ENCODE measurements at places on chromosomes 2 and 18.

GRCh38 chr2:208671284-208671683 is 264.7 kb downstream of the PTH2R start:
- no peak for DNase-seq

GRCh38 chr2:156346731-156347130 is 14.2 kb upstream of the NR4A2 start:
- DNase-seq: no peak

DNA sequence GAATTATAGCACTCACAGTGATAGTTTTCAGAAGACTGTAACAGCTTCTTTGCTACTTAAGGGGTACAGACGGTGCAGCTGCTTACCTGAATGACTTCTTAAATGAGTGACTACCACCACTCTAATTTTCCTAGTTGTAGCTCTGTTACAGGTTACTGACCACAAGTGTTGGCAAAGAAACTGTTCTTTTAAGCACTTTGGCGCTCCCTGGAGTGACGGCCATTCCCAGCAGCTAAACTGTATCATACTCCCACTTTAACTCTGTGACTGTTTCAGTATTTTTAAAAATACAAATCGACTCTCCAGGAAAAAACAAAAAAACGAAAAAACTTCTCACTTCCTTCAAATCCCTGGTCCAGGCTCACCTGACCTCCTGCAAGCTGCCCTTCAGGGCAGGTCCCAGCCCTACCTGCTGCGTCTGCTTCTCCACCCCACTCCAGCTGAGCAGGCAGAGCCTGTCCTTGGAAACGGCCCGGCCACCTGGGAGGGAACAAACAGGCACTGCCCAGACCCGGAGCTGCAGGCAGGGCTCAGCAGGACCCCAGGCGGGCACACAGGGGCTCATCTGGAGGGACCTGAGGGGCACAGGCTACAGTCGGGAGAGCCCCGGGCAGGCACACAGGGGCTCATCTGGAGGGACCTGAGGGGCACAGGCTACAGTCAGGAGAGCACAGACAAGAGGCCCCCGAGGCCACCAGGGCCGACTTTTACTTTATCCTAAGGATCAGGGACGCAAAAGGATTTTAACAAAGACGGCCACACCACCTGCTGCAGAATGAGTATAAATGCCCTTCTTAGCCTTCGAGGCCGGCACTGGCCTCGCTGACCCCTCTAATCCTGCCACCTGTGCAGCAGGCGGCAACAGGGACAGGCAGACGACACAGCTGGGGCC is 24.5 kb downstream of the SLC66A2 start:
- no peak for DNase-seq

DNA sequence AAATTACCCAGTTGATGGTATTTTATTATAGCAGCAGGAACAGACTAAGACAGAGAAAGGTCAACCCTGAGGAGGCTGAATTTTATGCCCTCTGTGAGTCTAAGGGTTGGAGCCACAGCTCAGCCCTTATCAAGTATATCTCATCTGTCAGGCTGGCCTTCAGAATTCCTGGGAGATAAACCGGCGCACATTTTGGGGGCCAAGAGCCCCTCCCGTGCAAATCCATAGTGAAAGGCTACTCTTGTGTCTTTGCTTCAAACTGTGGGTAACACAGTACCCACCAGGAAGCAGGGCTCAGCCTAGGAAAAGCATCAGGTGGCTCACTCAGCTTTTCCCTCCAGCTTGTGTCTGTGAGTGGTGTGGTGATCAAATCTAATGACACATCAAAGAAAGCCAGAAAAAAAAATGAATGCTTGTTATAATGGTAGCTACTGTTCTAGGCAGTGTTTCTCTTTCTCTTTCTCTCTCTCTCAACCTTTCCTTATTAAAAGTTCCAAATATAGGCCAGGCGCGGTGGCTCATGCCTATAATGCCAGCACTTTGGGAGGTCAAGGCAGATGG is 25.0 kb upstream of the ASXL2 start:
- DNase-seq: peak; percentile 17

DNA sequence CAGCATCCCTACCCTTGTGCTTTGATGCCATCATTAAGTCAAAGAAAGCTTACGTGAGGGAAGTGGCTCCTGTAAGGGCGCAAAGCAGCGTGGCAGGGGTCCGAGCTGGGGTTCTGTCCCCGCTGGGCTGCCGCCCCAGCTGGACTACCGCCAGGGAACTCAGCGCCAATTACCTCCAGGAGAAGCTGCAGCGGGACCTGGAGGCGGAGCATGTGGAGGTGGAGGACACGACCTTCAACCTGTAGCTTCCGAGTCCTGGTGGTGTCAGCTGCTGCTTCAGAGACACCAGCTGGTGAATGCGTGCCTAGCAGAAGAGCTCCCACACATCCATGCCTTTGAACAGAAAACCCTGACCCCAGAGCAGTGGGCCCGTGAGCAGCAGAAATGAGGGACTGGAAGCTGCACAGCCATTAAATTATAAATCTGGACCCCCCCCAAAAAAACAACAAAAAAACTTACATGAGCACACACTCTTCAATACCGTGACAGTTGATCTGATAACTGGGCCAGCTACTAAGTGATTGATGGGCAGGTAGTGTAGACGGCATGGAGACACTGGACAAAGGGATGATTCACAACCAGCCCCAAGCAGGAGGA is 20.1 kb upstream of the YES1 start:
- DNase-seq: no peak

DNA sequence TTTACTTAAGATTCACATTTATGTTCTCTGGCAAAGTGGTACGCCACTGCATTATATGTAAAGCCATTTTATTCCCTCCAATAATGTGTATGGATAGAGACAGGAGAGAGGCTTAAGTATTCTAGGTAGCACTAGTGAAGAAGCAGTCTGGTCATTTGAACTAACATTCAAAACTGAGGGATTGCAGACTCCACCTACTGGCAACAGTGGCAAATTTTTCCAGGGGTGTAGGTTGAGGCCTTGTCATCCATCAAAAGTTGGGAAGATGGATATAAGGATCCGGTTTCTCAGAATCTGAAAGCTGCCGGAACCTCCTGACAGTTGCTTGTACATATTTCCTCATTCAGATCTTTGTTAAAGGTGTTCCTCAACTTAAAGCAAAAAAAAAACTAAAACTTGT is 465.5 kb upstream of the FSHR start:
- DNase-seq: no peak

DNA sequence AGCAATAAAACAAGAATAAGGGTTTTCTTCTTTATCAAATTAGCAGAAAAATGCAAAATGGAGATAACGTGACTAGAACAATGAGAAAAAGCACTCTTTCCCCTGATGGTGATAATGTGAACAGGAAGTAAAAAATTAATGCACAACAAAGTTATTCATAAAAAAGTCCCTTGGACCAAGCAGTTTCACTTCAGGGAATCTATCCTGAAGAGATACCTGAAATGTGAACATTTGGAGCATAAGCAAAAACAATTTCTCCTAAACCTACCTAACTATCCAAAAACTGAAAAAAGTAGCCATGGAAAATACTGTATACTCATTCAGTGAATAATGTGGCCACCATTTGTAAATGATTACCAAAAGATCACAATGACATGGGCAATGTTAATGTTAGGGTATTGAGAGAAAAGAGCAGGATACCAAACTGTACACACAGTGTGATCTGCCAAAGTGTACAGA is 48.7 kb downstream of the TRIP12 start:
- DNase-seq: no peak

DNA sequence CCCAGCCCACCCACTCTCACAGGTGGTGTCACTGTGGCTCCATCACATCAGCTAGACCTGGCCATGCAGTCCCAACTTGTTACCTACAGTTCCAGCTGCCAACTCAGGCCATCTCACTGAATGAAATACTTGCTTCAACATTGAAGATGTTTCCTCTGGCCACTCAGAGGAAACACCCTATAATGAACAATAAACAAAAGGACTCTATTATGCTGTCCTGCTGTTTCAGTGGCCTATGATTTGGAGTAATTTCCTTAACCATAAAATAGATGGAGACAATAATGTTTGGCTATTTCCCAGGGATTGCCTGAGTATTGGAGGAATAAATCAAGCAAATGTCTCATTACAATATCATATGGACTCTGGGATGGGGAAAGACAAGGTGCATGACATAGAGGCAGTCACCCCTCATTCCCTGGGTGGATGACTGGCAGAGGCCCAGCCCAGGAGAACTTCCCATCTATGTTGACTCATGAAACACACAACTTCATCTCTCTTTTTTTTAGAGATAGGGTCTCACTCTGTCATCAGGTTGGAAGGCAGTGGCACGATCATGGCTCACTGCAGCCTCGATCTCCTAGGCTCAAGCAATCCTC is 134.4 kb downstream of the TGIF1 start:
- DNase-seq: no peak

DNA sequence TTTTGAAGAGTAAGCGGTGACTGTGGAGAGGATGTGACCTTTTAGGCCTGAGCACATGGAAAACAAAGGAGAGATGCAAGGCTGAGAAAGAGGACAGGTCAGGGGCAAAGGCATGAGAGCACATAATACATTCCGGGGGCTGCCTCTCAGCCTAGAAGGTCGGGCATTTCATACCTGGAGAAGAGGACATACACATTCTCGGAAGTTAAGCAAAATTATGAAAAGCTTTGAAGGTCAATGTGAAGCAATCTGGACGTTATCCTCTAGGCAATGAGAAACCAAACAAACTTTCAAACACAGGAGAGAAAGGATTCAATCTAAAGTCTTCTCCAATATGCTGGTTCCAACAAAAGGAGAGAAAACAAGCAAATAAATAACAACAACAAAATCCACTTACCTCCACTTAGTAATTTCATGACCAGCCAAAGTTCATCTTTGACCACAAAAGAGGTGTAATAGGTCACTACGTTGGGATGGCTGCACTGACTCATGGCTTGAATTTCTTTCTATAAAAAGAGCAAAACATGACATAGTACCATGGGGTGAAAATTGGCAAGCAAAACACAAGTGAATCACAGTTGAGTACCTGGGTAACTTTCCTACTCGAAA is 80.4 kb downstream of the STK39 start:
- DNase-seq: peak; percentile 21

- DNase-seq: no peak
These were observed 335.5 kb upstream of the NT5C1B start for GRCh38 chr2:18924886-18925285.

- DNase-seq: no peak
These were observed 202.8 kb upstream of the COPS8 start for GRCh38 chr2:236882930-236883329.

GRCh38 chr2:68091439-68092034 is 28.7 kb upstream of the C1D start:
- DNase-seq: no peak

DNA sequence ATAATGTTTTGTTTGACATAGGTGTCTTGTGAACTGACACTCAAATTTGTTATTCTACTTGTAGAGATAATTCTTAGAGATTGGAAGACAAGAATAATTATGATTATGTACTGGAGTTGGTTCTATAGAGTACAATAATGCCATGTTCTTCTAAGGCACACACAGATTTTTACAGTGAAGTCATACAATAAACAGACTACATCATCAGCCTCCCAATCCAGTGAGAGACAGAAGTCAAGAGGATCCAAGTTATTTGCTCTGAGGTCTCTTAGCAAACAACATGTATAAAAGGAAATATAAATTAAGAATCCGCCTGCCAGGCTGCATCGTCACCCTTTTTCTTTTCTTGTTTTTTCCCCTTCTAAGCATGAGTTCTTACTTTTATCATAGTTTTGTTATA is 613.5 kb upstream of the SETBP1 start:
- no peak for DNase-seq

DNA sequence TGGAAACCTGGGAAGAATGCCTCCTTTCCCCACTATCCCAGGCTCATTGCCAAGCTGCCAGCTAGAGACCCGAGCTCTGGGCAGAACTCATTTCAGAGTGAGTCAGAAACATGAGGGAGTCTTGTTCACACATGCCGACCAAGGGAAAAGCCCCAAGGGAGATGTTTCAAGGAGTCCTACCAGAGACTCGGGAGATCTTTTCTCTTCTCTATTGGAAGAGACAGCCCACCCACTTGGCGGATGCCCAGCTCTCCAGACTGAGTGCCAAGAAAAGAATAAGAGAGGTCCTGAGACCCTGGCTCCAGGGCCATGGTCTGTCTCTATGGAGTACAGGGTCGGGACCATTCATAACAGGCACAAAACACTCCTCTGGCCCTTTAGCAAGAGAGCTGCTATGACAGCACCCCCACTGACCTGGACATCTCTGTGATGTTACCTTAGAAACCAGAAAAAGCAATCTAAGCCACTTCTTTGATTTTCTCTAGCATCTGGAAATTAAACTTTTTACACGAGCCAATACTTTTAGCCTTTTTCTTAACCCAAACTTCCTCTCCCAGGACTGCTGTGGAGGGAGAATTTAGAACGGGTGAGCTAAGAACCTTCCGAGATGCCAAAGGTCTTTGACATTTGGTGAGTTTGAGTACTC is 18.5 kb upstream of the IGFBP5 start:
- peak; percentile 84 for DNase-seq

GRCh38 chr18:39162013-39162827 is 1596.6 kb upstream of the CELF4 start:
- no peak for DNase-seq

Data from Daoy (cell line).